Endothelial cell (in vitro differentiated cells): ENCODE measurements at places on chromosomes 1 and 21. TPM values are rescaled to one million over a fixed set of nuclear protein-coding genes. Genes with fewer than 3 reads are reported as not detected.

The AIRE gene
- total RNA-seq, result not detected

The SPRR5 gene
- total RNA-seq, result not detected

The RXFP4 gene
- total RNA-seq, result not detected

The BACE2 gene
- 151 TPM for total RNA-seq

The CLCA4 gene
- total RNA-seq, result not detected

The RAB3B gene
- total RNA-seq, result 15.1 TPM
